Activated naive CD4-positive, alpha-beta T cell (primary cell): ENCODE measurements at places on chromosomes 3 and 15.
A peak's percentile ranks its signal among the peaks of the same experiment; 100 is the strongest.

- DNase-seq = no peak
Observed at GRCh38 chr3:62404321-62404720, 31.0 kb upstream of the FEZF2 start.

DNA sequence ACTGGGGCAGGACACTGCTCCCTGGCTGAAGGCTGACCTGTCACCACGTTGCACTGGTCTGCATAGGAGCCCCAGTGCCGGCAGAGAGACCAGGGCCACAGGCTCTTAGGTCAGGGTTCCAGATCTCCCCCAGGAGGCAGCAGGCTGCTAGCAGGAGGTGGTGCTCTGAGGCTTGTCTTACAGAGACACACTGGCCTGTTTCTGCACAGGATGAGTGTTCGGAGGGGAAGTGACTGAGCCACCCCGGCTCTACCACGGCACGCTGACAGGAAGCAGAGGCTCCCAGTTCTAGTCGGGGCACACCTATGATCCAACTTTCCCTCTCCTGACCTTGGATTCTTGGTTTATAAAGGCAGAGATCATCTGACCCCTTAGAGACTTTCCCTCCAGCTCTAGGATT, 8.6 kb downstream of the FBXL22 start:
- DNase-seq = peak; percentile 37

- no peak for DNase-seq
Observed at GRCh38 chr3:64956711-64957325, 269.0 kb upstream of the ADAMTS9 start.

DNA sequence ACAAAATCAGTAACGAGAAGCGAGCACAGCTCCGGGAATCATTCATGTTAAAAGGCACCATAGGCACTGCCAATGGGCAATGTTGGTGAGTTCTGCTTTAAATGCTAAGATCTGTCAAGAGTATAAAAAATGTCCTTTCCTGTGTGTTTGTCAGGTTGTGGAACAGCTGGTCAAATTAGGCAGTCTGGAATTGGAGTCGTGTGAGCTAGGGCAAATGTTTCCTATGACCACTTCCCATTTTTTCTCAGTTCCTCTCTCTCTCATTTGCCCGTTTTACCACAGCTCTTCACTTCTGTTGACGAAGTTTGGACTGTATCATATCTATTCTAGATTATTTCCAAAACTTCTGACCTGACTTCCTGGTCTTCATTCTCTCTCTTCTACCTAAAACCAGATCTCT, 60.8 kb upstream of the GOLIM4 start:
- no peak for DNase-seq

- DNase-seq = no peak
Observed at GRCh38 chr3:152496716-152497115, 228.0 kb downstream of the MBNL1 start.

DNA sequence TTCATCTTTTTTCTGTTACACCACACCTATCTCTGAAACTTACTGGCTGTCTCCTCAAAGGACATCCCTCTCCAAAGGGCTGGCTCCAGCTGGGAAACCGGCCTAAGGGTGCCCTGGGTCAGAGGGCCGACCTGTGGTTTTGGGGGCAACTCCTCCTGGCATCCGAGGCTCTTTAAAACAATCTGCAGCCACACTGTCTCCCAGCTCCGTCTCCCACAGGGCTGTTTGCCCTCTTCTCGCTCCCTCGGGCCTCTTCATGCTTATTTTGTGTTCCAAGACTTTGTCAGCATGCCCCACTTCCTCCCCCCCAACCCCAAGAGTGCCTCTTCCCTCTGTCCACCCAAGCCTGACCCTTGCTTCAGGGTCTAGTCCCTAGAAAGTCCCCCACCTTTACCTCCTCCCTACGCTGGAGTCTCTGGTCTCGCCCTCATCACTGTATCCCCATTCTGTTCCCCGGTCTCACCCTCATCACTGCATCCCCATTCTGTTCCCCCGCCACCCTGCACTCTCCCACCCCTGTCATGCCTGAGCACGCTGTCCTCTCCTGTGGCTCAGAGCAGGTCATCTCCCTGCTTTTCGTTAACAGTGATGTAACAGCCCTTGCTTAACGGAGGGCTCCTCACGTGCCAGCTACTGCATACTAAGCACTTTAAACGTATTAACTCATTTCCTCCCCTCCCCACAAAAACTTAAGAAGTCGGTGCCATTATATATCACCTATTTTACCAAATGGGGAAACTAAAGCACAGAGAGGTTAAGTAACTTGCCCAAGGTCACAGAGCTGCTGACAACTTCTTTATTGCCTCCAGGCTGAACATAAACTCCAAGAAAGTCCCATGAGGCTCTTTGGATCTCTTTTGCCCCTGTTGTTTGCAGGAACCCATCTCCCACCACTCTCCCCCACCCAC, 1.1 kb upstream of the CSK start:
- no peak for DNase-seq

DNA sequence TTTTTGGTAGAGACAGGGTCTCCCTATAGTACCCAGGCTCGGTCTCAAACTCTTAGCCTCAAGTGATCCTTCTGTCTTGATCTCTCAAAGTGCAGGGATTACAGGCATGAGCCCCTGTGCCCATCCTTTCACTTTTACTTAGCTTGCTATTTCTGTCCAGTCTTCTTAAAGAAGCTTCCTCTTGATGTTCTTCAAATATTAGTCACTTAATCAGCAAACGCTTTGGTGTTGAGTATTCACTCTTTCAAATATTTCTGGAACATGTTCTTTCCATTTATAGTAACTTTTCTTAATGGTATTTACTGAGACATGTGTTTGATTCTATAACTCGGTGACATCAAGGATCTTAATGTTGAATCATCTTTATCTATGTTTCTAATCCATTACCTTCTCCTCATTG, 122.1 kb downstream of the CNTN6 start:
- DNase-seq = no peak

- DNase-seq = no peak
Observed at GRCh38 chr15:61327019-61327631, 98.0 kb upstream of the RORA start.

GRCh38 chr15:88911766-88912118, 1.4 kb downstream of the MFGE8 start:
- no peak for DNase-seq

DNA sequence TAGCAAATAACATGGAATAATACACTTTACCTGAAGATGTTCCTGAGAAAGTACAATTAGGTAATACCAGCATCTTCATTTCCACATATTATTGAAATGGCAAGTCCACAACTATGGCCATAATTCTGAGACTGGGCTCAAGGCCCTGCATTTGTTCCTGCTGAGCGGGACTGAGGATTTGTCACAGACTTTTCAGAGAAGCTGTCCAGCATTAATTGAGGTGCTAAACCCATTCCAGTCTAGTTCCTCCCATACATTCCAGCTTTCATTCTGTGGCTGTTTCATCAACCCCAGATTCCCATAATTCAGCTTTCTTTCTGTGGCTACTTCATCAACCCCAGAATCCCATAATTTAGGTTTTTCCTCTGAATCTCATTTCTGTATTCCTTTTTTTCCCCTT, 293.4 kb upstream of the GBE1 start:
- DNase-seq = no peak

DNA sequence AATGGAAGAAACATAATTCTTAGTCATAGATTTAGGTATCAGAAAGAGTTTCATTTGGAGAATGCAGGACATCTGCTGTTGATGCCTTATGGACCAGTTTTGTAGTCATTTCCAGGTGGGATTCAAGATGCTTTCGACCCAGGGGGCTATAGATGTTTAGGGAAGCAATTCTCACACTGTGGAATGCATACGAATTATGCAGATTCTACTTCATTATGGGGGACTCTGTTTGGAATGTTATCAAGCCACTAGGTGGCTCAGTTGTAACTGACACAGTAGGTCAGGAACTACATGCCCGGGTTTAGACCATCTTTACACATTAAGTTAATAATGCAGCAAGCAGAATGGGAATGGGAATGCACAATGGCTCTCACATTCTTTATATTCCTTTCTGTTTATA, 1359.8 kb downstream of the ZPLD1 start:
- no peak for DNase-seq
